ENCODE measurements at places on chromosomes 3 and 15.

DNA sequence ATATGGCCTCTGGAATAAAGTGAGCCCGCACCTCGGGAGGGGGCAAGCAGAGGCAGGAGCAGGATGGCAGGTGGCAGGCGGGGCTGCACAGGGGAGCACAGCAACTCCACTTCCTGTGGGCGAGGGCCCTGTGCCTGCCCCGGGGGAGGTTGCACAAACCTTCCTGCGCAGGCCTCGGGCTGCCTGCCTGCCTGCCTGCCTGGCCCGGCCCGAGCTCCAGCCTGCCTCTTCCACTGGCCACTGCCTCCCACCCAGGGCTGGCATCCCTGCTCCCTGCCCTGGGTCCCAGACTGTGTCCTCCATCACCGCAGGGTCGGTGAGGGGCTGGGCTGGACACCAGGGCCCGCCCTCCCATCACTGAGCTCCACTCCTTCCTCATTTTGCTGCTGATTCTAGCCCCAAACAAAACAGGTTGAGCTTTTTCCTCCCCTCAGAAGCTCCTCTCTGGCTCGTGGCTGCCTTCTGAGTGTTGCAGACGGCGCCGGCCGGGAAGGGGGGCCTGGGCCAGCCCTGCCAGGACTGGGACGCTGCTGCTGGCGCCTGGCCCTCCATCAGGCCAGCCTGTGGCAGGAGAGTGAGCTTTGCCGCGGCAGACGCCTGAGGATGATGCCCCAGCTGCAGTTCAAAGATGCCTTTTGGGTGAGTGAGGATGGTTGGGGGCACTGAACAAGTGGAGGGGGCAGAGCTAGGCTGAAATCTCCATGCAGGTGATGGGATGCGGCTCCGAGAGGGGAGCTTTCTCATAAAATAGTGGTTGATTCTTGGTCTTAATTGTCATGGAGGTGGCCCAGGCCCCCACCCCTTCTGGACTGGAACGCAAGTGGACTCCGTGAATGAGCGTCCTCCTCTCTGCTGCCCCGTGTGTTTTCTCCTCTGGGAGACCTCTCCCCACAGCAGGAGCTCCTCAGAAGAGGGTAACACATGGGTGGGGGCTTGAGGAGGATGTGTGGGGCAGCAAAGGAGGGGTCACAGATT is at the start of gene PSTPIP1:
Gene PSTPIP1 (plus strand): TSS at position 156 of the 975 bp plus-strand sequence. CDS start 448 bp downstream, at position 604.
- DNase-seq: peak; percentile 6

GRCh38 chr15:67021455-67021854 is 43.9 kb upstream of the SMAD3 start:
- DNase-seq: no peak

- DNase-seq: no peak
These were observed 213.8 kb upstream of the STAC start for GRCh38 chr3:36166477-36166876.

DNA sequence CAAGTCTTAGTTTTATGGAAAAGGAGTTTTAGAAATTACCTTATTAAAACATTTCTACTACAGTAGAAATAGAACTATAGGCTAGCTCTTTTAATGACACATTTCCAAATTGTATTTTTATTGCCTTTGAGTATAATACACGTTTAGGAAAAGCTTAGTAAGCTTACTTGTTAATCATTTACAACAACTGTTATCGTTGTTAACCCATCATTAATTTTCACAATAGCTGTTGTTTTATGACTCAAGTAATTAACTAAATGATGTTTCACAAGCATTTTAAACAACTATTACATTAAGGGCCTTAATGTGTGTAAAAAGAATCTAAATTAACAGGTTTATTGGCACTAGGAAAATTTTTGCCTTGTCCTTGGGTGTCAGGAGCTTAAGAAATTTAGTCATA is 120.5 kb upstream of the THRB start:
- no peak for DNase-seq

GRCh38 chr3:72078676-72079368 is 293.9 kb upstream of the PROK2 start:
- DNase-seq: no peak

DNA sequence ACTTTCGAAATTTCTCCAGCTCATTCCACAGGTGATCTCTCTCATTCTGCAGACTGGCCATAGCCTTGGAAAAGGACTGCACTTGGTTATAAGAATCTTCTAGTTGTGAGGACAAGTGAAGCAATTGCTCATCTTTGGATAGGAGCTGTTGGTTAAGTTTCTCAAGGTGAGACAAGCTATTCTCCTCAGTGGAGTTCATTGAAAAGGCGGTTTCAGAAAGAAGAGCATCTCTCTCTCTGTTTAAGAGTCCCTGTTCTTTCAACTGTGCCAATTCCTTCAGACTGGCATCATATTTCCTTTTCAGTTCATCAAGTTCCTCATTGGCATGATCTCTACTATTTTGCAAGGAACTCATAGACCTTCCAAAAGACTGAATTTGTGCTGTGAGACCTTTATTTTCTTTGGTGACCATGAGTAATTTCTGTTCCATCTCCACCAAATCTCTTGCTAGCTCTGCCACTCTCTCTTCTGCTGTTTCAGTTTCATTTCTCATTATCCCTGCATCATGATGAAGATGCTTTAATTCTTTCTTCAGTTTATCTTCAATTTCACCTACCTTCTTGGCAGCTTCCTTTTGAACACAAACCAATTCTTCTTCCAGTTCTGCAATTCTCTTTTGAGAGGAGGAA is 30.2 kb upstream of the HCLS1 start:
- DNase-seq: no peak

- DNase-seq: no peak
These were observed 30.0 kb downstream of the TLE3 start for GRCh38 chr15:70067681-70068080.

- no peak for DNase-seq
These were observed 74.9 kb downstream of the SIDT1 start for GRCh38 chr3:113607219-113607596.

DNA sequence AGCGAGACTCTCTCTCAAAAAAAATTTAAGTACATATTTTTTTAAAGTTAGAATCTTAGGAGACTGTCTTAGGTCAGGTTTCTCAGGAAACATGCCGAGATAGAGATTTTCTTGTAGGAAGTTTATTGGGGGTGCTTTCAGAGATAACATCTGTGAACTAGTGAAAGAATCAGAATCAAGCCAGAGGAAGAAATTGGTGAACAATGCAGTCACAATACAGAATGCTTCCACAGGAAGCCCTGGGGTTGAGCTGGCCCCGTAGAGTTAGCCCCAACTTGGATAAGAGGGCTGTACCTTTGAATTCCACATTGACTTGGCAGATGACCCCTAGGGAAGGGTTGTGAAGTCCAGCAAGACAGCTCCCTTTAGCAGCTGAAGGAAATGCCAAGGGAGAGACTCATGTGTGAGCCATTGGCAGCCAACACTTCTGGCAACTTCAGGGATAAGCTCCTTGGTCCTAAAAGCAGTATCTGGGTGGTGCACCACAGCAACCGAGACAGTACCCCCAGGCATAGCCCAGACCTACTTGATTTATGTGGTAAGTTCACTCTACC is 7.1 kb upstream of the PLCB2 start:
- no peak for DNase-seq

DNA sequence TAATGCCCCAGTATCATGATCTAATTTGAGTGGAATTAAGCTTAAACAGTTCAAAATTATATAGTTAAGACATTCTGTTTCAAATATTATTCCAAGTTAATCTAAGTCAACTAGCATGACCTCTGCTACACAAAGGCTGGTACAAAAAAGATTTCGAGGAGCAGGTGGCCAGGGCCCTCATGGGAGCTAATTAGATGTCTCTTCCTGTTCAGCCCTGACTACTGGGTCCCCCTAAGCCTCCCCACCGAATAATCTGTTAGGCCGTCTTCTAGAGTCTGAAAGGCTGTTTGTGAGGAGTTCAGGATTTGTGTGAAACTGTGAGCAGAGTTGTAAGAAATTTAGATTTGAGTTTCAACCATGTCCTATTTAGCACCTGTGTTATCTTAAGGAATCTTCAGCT is 75.4 kb downstream of the PPM1L start:
- DNase-seq: no peak

DNA sequence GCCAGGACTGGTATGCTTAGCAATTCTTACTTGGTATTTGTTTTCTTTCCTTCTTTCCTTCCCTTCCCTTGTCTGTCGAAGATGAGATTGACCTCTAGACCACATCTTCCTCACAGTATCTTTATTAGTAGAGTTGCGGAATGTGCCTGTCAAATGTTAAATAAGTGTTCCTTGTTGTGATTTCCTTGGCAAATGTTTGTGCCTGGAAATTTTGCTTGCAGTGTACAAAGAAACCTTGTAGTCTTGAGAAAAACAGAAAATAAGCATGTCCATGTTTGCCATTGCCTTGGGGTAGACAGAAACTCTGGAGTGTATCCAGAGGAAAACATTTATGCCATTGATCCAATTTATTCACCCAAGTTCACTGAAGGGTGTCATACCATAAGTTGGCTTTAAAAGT is 79.5 kb upstream of the ZNF385D start:
- DNase-seq: no peak
